ENCODE measurements at places on chromosomes 4 and X.

DNA sequence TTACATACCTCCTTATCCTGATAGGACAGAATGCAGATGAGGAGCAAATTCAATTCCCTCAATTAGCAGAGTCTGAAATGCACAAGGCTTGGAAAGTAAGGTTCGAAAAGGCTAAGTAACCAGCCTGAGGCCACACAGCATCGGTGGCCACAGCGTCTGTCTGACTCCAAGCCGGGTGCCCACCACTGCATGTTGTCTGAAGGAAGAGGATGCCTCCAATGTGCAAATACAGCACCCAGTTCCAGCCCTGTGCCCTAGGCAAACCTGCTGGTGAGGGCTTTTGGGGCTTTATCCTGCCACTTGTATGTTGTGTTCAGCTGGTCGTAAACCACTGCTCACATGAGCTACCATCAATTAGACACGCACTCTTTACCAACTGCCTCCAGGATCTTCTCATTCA is 48.6 kb upstream of the PPP2R2C start:
- no peak for DNase-seq

GRCh38 chrX:7480721-7481120 is 332.8 kb upstream of the PUDP start:
- no peak for DNase-seq

DNA sequence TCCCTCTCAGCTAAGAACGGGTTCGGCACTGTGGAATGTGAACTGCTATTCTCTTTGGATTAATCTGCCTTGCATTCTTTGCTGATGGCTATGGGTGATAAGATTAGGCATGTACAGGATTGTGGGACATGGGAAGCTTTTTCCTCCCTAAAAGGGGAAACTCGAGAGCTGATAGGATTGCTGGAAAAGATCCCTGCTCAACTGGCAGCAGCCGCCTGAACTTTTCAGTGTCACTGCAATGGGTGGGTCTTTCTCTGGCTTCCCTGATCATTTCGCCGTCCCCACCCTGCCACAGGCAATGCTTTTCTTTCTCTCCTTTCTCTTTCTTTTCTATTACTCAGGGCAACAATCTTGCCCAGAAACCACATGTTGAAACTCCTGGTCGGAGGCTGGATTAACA is 20.5 kb downstream of the PAGE2 start:
- DNase-seq, result no peak

DNA sequence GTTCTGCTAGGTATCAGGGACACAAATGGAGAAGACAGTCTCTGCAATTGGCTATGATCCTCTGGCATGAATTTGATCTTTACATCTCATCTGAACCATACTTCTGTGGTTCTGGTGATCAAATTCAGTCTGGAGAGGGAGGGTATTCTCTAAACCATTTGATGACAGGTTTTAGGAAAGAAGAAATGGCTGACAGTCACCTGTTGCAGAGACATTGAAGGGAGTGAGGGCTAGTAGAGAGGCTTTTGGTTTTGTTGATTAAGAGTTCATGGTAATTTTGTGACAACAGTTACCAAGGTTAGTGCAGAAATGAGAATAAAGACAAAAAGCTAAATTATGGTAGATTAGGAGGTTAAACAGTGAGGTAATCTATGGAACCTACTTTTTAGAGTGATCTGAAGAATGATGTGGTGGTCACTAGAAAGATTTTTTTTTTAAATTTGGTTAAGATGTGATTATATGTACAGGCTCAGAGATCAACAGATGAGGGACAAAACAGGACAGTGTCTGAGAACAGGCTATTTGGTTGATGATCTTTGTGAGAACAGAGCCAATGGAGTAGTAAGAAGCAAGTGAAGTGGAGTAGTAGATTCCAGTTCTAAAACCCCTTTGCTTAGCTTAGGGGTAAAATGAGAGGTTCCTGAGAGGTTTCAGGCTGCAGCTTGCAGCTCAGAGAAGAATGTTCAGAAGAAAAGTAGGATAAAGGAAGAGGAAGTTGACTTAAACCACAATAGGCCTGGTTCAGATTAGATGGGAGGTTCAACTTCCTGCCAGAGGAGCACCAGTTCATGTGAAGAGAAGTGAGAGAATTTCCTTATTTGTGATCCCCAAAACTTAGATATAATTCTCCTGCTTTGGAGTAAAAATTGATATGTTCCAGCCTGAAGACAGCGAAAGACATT is 34.7 kb downstream of the VSIG4 start:
- DNase-seq, result no peak

- no peak for DNase-seq
Observed at GRCh38 chrX:117510453-117510852, 606.2 kb downstream of the KLHL13 start.

- no peak for DNase-seq
Observed at GRCh38 chr4:155846929-155847328, 19.1 kb downstream of the ASIC5 start.

DNA sequence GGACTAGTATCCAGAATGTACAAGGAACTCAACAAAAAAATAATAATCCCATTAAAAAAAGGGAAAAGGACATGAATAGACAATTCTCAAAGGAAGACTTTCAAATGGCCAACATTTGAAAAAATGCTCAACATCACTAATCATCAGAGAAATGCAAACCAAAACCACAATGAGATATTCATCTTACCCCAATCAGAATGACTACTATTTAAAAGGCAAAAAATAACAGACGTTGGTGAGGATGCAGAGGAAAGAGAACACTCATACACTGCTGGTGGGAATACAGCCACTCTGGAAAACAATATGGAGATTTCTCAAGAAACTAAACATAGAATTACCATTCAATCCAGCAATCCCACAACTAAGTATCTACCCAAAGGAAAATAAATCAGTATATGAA is 133.1 kb downstream of the KDR start:
- DNase-seq, result no peak

DNA sequence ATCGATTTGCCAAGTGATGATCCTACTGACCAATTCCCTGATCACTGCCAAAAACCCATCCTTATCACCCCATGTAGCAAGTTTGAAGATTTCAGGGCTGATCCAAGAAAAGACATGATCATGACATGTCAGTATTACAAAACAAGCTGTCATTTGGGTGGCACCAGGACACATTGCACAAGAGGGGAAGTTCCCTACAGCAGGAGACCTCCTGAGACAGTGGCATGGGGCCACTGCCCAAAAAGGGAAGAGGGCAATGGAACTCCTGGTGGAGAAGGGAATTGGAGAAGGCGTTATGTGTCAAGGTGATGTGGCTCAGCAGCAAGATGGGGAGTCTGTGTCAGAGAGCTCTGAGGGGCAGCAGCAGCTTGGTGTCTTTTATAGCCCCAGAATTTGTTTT is 43.4 kb downstream of the ZNF182 start:
- no peak for DNase-seq

Measured in T-cell (primary cell).